Stimulated activated CD4-positive, alpha-beta T cell treated with anti-CD3 and anti-CD28 coated beads, Interleukin-4, amount 100 ng/mL, for 1 hour (primary cell): ENCODE measurements at places on chromosomes 13 and 19.

- DNase-seq: no peak
These were observed 732 bp upstream of the C2CD4C start for GRCh38 chr19:409516-410242.

DNA sequence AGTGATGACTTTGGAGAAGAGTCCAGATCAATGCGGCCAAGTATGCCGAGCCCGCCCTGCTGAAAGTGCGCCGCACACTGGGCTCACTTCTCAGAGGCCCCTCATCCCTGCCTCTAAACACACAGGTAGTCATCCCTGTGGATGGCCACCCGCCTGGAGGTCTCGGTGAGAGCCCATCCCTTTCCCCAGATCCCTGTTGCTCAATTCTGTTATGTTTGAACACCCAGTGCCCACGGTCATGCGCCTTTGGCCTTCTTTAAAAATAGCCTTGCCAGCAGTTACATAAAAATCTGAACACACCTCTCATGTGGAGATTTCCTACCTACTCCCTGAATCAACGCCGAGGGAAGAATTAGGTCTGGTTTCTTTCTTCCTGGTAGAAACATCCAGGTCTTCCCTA, 11.9 kb downstream of the ELAVL1 start:
- DNase-seq: no peak

DNA sequence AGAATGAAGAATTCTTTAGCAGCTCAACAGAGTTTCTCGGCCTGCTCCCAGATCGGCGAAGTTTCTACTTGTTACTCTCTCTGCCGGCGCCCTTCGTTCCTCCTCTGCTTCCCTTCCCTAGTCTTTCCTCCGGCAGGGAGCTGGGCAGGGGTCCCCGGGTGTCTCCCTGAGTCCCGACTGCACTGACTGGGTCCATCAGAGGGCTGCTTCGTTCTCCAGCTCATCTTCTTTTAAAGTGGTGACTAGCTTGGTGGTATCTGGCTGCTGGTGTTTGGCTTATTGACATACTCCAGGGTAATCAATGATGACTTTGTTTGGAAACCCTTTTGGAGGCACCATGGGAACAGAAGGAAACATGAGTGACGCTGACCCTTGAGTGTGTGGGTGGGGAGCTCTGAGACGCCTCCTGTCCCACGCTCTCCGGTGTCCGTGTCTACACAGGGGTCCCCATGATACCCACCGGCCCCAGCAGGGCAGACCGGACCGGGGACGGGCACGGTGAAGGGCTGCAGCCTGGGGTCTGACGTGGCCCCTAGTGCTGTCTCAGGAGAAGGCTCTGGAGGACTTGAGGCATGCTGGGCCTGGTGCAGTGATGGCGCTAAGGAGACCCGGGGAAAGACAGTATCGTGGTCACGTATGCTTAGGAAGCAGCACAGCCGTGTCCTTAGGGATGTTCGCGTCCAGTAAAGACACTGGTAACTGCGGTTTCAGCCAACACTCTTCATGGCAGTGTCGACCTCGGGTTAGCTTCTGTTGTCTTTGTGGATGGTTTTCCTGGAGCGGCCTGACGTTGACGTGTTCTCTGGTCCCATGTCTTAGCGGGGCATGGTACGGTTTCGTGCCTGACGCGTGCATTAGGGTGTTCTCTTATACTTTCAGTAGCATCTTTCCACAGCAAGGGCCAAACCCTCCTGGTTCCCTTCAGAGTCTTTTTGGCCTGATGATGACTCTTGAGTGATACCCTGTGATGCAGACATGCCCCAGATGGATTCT, 23.8 kb downstream of the NAXD start:
- no peak for DNase-seq

- DNase-seq: no peak
These were observed 23.9 kb upstream of the URAD start for GRCh38 chr13:28012383-28012782.

- no peak for DNase-seq
These were observed 123.4 kb upstream of the RFC3 start for GRCh38 chr13:33694546-33694945.

DNA sequence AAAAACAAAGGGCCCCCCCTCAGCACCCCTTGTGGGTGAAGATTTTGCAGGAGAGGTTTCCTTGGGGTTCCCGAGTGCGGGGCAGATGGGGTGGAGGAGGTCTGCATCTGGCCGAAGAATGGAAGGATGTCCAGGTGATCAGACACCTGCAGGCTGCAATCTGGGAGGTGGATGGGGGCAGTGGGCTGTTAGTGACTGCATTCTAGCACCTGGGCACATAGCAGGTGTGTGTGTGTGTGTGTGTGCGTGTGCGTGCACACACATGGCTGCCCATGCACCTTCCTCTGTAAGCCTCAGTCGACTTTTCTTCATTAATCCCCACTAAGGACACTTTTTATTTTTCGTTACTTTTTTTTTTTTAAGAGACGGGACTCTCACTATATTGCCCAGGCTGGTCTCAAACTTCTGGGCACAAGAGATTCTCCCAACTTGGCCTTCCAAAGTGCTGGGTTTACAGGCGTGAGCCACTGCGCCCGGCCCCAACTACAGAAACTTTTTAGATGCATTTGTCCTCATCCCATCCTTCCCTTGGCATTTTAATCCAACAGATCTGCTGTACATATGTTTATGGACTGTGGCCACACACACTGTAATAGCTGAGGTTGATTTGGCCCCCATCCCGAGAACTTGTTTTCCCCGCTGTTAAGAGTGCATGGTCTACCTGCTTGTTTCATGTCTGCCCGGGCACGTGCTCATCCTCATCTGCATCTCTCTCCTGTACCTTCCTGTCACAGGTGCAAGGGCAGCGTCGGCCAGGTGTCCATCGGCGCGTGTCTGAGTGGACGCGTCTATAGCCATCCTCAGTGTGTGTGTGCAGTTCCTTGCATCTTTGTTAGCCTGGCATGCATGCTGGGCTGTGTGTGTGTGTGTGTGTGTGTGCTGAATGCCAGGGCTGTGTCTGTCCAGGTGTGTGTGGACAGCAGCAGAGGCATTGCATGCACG, 731 bp downstream of the MAG start:
- no peak for DNase-seq

GRCh38 chr19:16232127-16232526, 34.4 kb downstream of the AP1M1 start:
- DNase-seq: no peak

- no peak for DNase-seq
These were observed 498.0 kb downstream of the DIAPH3 start for GRCh38 chr13:59665732-59666131.

DNA sequence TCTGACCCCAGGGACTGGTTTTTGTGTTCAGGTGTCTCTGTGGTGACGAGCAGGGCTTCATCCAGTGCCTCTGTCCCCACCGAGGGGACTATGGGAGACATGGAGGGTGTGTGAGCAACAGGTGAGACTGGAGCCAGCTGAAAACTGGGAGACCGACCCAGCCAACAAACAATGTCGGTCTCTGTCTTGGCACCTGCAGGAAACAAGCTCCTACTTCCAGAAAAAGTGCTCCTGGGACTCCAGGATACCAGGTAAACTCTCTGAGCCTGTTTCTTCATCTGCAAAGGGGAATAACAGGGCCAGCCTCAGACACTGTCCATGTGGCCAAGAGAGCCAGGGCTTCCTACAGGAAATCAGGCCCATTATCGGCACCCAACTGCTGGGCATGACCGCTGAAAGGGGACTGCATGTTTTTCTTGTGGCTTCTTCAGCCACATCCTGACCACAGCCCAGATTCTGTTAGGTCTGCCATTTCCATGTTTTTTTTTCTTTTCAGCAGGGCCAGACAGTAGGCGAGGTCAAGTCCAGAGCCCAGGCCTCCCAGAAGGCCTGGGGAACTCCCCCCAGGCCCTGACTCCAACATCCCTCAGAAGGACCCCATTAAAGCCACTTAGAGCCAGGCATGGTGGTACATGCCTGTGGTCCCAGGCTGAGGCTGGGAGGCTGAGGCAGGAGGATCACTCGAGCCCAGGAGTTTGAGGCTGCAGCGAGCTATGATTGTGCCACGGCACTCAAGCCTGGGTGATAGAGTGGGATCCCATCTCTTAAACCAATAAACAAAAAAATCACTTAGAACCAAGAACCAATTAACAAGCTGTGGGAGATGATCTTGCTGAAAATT, 836 bp upstream of the BST2 start:
- no peak for DNase-seq

DNA sequence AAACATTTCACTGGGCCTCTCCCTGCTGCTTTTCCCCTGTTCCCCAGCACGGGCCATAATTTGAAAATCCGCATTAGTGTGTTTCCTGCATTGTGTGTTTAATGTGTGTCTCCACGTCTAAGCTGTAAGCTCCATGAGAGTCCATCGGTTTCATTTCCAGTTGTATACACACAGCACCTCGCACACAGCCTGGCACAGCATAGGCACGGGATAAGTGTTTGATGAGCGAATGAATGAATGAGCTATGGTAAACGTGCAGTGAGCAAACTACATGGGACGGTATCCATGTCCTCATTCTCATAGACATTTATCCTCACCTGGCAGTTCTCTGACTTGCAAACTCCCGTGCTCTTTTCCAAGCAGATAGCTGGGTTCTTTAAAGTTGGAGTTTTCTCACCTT, 106.1 kb downstream of the RAB20 start:
- DNase-seq: no peak

GRCh38 chr13:73138276-73138637, 79.5 kb downstream of the KLF5 start:
- no peak for DNase-seq

DNA sequence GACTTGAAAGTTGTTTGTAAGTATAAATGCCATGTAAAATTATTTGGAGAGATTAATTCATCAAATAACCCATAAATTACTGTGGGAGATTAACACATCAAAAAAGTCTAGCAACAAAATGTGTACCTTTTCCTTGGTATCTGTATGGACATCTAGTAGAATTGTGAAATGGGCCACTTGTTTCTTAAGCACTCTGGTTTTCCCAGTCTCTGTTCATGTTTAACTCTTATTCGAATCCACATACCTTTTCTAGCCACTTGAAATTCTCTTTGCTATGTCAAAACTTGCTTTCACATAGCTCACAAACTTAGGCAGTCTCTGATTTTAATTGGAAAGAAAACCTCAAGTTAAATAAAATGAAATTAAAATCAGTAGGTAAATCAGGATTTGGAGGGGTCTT, 470.6 kb downstream of the LMO7 start:
- no peak for DNase-seq

GRCh38 chr13:99894105-99894839, 77.3 kb downstream of the ZIC5 start:
- no peak for DNase-seq

DNA sequence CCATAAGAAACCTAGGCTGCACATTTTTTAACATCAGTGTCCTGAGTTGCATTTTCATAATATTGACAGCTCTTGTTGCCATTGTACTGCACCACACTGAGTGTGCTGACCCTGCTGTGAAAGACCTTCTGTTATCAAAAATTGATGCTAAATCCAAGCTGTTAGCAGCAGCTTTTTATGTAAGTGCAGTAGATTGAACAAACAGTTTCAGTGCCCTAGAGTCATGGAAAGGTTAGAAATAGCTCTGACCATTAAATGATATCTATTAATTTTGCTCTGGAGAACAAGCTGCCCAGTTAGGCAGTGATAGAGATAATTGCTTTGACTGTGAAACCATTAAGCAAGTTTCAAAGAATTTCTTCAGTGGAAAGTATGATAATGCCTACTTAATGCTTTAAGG, 1289.2 kb upstream of the PCDH20 start:
- no peak for DNase-seq

- no peak for DNase-seq
These were observed 1.6 kb upstream of the CLEC11A start for GRCh38 chr19:50721441-50722137.

DNA sequence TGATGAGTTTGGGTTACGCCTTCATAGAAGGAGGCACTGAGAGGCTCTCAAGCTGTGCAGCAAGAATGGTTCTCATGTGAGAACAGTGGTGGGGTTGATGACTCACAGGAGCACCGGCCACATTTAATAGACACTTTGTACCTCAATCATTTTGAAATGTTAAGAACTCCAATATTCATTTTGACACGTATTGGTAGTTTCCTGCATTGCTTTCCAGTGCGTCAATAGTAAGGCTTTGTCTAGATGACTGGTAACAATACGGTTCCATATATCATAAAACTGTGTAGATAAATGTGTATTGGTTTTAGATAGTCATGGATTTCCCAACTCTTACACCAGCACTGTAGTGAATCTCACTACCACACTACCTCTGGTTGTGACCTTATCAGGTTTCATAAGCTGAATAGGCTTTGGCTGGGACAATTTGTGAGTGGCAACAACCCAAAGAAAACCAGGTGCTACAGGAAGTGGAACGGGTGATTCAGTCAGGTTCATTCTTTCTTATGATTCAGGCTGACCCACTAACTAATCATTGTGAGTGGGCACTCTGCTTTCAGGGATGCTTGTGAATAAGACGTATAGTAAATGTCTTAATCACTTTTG, 362.6 kb downstream of the KLF5 start:
- no peak for DNase-seq

GRCh38 chr13:102944821-102945220, 99.0 kb downstream of the ERCC5 start:
- no peak for DNase-seq

DNA sequence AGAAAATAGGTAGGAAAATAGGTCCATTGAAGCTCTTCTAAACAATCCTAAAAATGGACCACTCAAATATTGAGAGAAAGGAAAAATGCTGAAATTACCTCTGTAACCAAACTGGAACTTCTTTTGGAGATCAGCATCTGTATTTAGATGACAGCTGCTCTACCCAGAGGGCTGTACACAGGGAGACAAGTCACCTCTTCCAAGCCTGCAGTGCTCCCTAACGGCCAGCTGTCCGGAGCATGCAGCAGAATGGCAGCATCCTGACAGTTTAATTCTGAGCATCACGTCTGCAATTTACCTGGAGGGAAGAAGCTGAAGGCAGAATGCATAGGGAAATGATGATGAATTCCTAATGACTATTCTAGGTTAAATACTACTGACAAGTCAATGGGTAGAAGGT, 62.8 kb upstream of the DIAPH3 start:
- DNase-seq: no peak

- DNase-seq: peak; percentile 19
These were observed 60.5 kb downstream of the CCNE1 start for GRCh38 chr19:29872224-29872731.

DNA sequence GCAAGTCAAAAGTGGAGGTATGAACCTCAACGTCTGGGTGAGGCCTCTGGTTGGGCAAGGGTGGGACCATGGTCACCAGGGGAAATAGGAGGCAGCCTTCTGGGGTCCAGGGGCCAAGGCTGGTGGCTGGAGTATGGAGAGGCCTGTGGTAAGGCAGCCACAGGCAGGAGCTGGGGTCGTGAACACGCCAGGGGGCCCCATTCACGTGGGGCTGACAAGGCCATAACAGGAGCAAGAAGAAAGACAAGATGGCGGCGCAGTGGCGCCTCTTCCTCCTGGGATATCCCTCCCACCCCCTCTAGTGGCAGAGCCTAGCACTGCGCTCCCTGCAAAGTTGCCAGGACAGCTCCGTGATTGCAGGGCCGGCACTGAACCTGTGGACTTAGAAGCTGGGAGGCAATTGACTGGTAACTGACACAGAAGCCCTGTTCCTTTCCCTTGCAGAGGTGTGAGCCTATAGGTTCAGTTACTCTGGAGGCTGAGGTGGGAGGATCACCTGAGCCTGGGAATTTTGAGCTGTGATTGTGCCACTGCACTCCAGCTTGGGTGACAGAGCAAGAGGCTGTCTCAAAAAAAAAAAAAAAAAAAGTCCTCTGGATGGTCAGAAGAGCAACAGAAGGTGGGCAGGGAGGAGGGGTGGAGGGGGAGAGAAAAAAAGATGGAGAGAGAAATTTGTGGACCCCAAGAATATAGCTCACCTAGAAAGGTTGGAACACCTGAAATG, 19.7 kb upstream of the EDDM13 start:
- peak; percentile 72 for DNase-seq
